ENCODE measurements at places on chromosomes 2 and 18. TPM values are rescaled to one million over a fixed set of nuclear protein-coding genes. Genes with fewer than 3 reads are reported as not detected.

SLC19A3 gene
- total RNA-seq, result not detected

LOXHD1 gene
- total RNA-seq, result 0.05 TPM

TMEM247 gene
- not detected for total RNA-seq

GPBAR1 gene
- not detected for total RNA-seq

NT5DC4 gene
- not detected for total RNA-seq

FEV gene
- not detected for total RNA-seq

MARCHF4 gene
- total RNA-seq, result 1.5 TPM

GPAT2 gene
- total RNA-seq, result 30.9 TPM

ALLC gene
- total RNA-seq, result not detected

CARF gene
- total RNA-seq, result 5.6 TPM

L3MBTL4 gene
- 5.9 TPM for total RNA-seq

GREB1 gene
- 0.33 TPM for total RNA-seq

CCL20 gene
- total RNA-seq, result 1.0 TPM

CCDC121 gene
- 2.8 TPM for total RNA-seq

VWA3B gene
- not detected for total RNA-seq

REG3G gene
- total RNA-seq, result not detected

TSHZ1 gene
- total RNA-seq, result 15.0 TPM

RAB17 gene
- 4.9 TPM for total RNA-seq

IL18RAP gene
- not detected for total RNA-seq

ICOS gene
- total RNA-seq, result not detected

SLC35F5 gene
- 102 TPM for total RNA-seq

RNF181 gene
- 151 TPM for total RNA-seq

GAL3ST2 gene
- not detected for total RNA-seq

GPR45 gene
- not detected for total RNA-seq

TGIF1 gene
- total RNA-seq, result 136 TPM

ASAP2 gene
- total RNA-seq, result 59.6 TPM

AFF3 gene
- not detected for total RNA-seq

All from dermis blood vessel endothelial cell (primary cell).